KG1 (cell line): ENCODE measurements at places on chromosomes 4 and X.

DNA sequence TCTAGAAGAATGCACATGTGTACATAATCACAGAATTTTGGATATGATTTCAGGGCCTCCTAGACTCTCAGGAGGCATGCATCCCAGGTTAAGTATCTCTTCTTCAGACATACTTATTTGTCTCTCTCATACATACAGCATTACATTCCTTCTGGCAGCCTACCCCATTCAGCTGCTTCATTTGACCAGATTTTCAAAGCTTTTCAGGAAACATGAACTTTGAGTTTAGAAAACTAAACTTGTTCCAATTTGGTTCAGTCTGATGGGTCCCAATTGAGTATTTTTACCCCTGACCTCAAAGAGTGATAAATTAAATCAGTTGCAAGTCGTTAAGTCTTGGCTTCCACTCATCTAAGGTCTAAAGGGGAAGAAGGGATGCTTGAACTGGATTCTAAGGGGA lies 330.9 kb downstream of the ARHGAP24 start:
- no peak for DNase-seq

DNA sequence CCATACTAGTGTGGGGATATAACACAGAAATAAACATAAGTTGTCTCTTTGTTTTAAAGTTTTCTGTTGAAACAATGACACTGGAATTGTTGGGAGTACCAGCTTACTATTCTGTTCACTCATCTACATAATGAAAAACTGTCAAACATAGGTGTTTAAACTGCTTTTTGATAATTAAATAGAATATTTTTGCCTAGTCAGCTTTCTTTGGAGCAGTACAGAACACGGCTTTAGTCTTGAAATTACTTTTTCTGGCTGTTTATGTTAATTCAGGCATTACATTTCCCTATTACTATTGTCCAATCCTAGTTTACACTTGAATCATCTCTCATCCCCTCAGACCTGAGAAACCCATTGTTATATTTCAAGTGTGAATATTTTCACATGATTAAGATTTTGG lies 73.0 kb downstream of the FAM47B start:
- DNase-seq = no peak

DNA sequence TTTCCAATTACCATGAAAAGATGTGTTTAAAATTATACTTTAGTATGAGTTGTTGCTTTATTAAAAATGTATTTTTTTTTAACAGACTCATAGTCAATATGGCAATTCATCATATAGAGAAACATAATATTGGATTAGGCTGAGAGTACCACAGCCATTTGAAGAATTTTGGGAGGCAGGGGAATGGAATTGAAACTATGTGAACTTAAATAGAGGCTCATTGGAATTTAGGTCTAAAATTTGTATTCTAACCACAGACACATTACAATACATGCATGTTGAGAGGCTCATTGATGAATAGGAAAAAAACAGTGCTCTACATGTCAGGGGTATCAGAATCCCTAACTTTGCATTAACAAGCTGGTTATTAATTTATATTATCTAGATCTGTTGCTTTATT lies 269.6 kb downstream of the DKK2 start:
- no peak for DNase-seq

DNA sequence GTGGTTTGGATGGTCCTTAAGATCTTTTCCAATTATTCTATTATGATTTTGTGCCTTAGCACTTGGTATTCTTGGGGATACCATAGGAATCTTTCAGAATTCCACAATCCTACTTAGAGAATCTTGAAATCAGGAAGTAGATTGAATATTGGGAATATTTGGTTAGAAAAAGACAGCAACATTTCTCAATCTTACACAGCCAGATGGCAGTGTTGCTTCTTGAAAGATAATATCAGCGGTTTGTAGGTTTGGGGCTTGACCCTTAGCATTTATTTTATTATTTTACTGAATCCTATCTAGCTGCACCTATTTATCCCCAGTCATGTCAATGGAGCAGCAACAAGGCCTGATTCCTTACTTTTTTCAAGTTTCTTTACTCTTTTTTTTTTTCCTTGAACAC lies 28.6 kb downstream of the MAGEB1 start:
- DNase-seq = no peak

GRCh38 chrX:105307762-105308161 lies 87.3 kb upstream of the TEX13A start:
- DNase-seq = no peak

DNA sequence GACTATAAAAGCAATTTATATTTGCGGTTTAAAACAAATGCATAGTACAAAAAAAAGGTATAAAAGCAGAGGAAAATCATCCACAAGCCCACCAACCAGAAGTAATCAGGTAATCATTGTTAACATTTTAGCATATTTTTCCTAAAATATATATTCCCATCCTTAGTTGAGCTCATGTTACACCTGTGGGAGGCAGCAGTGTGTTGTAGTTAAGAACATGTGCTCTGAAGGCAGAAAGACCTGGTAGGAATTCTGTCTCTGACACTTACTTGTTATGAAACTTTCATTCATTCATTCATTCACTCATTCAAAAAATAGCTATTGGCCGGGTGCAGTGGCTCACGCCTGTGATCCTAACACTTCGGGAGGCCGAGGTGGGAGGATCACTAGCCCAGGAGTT lies 15.4 kb upstream of the CDKL5 start:
- no peak for DNase-seq

DNA sequence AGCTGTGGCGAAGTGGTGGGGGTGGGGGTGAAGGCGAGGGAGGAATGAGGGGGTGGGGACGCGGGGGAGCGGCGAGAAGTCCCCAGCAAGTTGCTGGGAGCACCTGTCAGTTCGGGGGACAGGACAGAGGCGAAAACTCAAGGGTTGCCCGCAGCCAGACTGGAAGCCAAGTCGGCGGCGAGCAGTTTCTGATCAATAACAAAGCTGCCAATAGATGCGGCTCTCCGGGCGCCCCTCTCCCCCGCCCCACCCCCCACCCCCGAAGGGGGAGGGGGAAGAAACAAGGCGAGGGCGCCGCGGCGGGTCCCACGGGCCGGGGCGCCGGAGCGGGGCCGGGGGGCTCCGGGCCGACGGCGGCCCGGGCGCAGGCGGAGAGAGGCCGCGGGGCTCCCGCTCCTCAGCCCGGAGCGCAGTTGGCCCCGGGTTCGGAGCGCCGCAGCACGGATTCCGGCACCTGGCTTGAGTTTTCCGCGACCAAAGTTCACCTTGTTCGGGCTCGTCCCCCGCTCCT lies 379 bp downstream of the PDGFC start:
- no peak for DNase-seq

GRCh38 chr4:48258845-48259397 lies 10.7 kb downstream of the TEC start:
- DNase-seq = no peak

GRCh38 chr4:70704931-70705182 lies 16.5 kb downstream of the UTP3 start:
- no peak for DNase-seq

DNA sequence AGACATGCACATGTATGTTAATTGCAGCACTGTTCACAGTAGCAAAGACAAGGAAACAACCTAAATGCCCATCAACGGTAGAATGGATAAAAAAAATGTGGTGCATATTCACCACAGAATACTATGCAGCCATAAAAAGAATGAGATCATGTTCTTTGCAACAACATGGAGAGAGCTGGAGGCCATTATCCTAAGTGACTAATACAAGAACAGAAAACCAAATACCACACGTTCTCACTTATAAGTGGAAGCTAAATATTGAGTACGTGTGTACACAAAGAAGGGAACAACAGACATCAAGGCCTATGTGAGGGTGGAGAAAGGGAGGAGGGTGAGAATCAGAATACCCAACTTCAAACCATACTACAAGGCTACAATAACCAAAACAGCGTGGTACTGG lies 17.4 kb upstream of the LNX1 start:
- no peak for DNase-seq

DNA sequence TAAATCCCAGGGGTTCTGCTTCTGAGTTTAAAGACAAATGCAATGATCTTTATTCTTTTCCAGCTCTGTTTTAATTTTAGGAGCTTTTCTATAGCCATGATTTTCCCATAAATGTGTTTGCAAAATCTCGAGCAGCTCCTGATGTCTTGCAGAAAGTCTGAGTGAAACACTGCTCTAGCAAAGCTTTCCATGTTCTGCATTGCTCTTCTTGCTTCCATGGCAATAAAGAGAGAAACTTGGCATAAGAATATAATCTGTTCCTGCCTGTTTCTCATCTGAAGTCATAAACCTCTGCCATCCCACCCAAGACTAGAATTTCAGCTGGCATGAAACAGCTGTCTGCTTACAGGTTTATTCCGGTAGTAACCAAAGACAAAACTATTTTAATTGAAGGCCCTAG lies 254.5 kb downstream of the SPRY1 start:
- no peak for DNase-seq

DNA sequence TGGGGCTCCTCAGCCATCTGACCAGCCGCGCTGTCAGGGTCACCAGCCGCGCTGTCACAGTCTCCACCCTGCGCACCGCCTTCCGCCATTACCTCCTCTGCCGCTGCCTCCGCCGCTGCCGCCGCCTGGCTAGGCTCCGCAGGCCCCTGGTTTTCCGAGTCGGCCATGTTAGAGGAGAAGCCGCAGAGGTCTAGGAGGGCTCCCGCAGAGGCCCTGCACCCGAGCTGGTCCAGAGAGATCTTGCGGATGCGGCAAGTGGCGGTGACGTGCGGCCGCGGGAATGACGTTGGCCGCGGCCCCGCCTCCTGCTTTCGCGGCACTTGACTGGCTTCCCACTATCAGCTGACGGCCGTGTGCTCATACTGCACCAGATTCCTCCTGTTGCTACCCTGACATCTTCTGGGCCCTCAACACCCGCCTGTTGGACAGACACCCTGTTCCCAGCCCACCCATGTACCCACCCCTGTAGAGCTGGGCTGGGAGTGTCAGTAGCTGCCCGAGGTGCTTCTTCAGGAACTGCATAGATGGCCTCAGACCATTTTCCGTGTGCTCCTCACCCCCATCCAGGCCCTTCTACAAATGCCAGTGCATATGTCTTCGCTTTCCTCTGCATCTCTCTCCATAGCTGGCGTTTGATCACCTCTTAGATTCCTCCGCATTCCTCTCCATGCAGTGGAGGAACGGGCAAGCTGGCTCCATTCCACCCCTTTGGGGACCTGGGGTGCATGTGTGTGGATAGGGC lies at the start of gene NAP1L5:
NAP1L5 (minus strand) TSS at position 242 of the 742 bp plus-strand sequence; CDS start at position 167, 75 bp downstream.
- peak; percentile 28 for DNase-seq

GRCh38 chrX:31227250-31227649 lies 155.4 kb upstream of the FTHL17 start:
- no peak for DNase-seq

GRCh38 chr4:59869056-59869455 lies 1331.1 kb upstream of the ADGRL3 start:
- DNase-seq = no peak

DNA sequence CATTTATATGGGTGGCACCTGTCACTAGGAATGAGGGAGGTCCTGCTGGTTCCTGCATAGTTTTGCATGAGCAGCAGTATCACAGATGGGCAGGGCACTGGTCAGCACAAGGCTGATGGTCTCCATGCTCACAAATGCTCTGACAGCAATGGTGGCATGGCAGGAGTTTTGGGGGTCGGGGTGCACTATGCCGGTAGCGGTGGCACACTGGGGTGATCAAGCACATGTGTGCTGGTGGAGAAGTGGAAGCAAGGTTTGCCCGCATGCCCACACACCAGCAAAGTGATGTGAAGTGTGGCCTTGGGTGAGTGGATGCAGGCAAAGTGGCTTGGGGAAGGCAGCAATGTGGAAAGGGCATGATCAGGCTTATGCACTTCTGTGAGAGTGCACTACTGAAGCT lies 60.5 kb upstream of the MAGEE1 start:
- no peak for DNase-seq

GRCh38 chr4:78616046-78616498 lies 64.5 kb downstream of the ANXA3 start:
- DNase-seq = no peak

DNA sequence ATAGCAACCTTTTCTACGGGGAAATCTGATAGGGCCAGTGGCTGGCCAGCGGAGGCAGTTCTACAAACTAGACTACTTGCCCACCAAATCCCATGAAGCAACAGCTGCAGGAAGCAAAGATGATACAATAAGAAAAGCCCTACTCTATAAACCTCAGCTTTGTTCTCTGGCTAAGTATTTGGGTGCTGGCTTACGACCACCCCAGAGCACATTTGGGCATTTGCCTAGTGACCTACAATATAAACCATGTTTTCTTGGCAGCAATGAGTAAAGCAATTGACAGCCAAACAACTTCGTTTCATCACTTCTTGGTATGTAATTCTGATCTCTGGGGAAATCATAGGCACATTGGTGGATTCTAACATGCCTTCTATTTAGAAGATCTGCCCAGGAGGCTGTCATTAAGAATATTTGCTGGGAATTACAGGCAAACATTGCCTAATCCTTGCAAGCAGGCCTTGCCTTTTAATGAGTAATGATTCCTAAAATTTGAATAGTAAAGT lies 7.5 kb upstream of the LHFPL1 start:
- no peak for DNase-seq

DNA sequence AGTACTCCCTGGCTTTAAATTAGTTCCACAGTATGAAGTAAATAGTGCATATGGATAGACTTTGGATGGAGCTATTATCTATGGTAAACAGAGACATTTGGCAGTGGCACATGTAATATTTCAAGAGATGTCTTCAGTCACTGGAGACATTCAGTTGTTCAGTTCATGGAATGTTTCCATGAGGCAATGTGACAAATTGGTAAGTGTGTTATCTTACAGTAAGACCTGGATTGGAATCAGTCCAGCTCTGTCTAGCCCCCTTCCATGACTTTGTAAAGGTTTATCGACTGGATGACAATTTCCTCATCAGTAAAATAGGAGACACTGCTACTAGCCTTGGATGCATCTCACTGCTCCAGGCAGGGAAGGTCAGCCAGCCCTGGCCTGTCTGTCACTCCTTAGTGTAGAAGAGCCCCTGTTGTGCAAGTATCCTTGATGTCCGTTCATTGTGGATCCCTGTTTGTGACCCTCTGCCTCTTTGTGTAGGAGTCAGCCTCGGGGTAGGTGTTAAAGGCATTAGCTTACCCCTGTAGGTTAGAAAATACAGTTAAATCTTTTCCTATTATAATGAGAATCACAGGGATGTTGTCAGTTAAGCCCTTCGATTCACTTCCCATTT lies 335.9 kb downstream of the ANK2 start:
- no peak for DNase-seq

DNA sequence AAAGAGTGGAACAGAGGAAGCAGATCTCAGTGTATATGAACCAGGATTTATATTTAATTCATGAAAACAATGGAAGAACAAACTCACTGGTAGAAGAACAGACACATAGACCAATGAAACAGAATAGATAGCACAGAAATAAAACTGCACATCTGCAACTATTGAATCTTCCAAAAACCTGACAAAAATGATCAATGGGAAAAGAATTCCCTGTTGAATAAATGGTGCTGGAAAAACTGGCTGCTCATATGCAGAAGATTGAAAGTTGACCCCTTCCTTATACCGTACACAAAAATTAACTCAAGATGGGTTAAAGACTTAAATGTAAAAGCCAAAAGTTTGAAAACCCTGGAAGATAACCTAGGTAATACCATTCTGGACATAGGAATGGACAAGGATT lies 391.0 kb downstream of the MAGEB5 start:
- no peak for DNase-seq
